ENCODE measurements at places on chromosomes 2 and 18.

DNA sequence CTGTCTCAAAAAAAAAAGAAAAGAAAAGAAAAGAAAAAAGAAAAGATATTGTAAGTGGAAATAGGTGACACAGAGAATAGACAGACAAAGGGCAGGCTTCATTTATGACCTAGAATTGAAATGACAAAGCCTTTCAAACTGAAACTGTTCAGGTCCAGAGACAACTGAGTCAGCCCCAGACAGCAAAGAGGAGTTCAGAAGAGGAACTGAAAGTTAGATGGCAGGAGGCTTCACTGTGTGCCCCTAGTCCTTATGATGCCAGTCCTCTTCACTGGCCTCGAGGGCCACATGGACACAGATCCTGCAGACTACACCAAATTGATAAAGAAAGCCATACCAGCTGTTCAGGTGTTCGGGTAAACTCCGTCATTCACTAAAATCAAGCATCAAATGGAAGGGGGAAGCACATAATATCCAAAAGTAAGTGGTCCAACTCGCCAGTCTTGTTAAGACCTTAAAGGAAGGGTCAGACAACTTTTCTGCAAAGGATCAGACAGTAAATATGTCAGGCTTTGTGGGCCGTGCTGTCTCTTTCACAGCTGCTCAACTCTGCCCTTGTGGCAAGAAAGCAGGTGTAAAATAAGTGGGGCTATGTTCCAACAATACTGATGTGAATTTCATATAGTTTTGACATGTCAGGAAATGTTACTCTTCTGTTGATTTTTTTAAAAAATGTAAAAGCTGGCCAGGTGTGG, 231.9 kb upstream of the MGAT5 start:
- no peak for DNase-seq

DNA sequence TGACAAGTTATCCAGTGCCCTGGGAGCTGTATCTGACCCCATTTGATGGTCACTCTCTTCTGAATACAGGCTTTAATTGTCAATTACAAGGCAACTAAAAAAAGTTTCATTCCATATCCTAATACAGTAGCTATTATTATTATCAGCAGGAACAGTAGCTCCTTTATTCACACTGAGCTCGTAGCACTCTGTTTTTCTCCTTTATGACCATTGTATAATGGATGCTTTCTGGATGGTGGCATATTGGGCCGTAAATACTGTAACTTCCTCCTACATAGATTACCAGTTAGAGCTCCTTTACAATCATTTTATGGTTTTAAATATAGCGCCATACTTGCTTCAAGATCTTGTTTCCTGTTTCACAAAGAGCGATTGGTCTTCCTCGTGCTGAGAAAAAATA, 1040.3 kb downstream of the TSN start:
- no peak for DNase-seq

GRCh38 chr2:227908266-227909054, 37.0 kb downstream of the DAW1 start:
- DNase-seq = no peak

DNA sequence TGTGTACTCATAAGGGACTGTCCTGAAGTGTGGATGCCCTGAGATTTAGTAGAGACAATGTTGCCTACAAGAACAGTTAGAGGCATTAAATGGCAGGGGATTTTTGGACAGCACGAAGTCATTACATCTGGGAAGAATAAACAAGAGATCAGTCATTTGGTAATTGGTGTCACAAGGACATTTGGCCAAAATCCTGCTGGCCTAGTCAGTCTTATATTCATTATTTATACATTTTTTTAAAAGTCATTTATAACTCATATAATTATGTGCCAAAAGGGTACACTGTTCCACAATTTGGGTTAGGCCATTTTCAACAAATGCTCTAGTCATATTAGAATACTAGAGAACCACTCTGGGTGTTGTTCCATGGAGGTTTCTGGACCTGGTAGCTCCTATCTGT, 104.7 kb downstream of the LRATD1 start:
- no peak for DNase-seq
